CD4-positive, CD25-positive, alpha-beta regulatory T cell (primary cell): ENCODE measurements at places on chromosomes 16 and 17. TPM values are rescaled to one million over a fixed set of nuclear protein-coding genes. Genes with fewer than 3 reads are reported as not detected.

Gene SLC22A31
- not detected for polyA plus RNA-seq

Gene CCL17
- not detected for polyA plus RNA-seq

Gene UNC13D
- 51.7 TPM for polyA plus RNA-seq

Gene GPRC5C
- not detected for polyA plus RNA-seq

Gene ASGR1
- polyA plus RNA-seq = not detected

Gene FBXL19
- 0.14 TPM for polyA plus RNA-seq
